Neural crest cell (in vitro differentiated cells): ENCODE measurements at places on chromosomes 6 and 20. TPM values are rescaled to one million over a fixed set of nuclear protein-coding genes. Genes with fewer than 3 reads are reported as not detected.

DNA sequence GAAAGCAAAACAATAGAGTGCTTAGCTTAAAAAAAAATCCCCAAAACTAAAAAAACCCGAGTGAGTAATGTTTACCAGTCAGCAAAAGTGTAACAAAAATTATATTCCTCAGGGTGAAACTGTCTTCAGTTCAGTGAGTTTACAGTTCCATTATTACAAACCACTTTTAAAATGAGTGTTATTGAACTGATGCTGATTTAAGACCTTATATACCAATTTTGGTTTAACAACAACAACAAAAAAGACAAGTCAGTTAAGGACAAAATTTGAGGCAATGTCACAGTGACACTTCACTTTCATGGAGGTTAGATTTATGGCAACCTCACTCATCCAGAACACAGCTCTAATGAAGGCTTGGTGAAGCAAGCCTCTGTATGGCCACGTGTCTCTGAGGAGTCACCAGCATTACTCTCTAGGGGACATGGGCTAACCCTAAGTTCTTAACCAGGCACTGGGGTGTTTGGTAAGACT is 630.8 kb downstream of the PHF3 start:
- no peak overlapping the region for H3K4me3 ChIP-seq
- no peak for DNase-seq
- no peaks in the 10 kb centered on the region for H3K4me1 ChIP-seq
- no peak overlapping the region for H3K27ac ChIP-seq
- no peaks in the 10 kb centered on the region for H3K27me3 ChIP-seq
- no peaks in the 10 kb centered on the region for H3K36me3 ChIP-seq

DNA sequence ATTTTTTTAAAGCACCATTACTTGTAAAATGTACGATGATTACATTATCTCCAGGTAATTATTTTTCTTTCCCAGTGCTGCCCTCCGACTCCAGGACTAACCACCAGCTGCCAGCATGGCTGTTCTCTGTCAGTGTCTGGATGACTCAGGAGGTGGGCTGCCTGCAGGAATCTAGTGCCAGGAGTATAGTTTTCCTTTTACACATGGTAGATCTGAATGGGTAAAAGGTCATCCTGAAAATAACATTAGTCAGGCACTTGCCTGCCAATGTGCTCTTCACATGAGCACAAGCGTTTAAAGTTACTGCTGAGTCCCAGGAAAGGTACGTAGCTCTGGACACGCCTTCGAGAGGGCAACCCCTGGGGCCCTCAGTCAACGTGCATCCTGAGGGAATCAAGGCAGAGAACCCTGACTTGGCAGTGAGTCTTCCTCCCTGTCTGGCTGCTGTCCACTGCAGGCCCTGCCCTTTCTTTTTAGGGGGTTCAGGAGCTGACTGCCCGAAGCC is 2.4 kb downstream of the DYNLT1 start:
- no peak overlapping the region for H3K27ac ChIP-seq
- H3K27me3 ChIP-seq: peaks cover 15% of the 10 kb centered on the region
- DNase-seq: no peak
- H3K36me3 ChIP-seq: peaks cover 7% of the 10 kb centered on the region

DNA sequence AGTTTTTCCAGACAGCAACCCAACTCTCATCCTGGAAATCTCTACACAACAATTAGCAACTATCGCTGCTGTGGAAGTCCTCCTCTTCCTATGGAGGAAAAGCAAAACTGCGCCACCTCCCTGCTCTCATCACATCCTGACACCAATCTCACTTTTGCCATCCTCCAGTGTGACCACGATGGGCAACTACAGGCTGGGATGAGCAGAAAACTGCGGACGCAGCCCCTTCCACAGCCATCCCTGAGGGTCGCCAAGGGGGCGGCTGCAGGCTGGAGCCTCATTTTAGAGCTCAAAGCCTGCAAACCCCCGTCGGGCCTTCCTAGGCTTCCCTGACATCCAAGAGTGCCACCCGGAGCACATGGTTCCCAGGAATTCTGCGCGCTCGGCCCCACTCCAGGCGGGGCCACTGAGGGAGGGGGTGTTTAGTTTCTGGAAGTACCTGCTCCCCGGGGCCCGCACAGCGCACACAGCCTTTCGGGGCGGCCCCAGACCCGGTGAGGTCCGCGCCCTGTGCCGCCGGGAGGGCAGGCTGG is 1.2 kb downstream of the TCFL5 start:
- peaks cover 4% of the 10 kb centered on the region for H3K36me3 ChIP-seq
- H3K27me3 ChIP-seq: peaks cover 13% of the 10 kb centered on the region
- peak overlapping the region; percentile 75 for H3K27ac ChIP-seq
- DNase-seq: no peak
- H3K4me1 ChIP-seq: peaks cover 22% of the 10 kb centered on the region

GRCh38 chr20:32610472-32611218 is 25.5 kb upstream of the NOL4L start:
- peaks cover 6% of the 10 kb centered on the region for H3K27me3 ChIP-seq
- no peaks in the 10 kb centered on the region for H3K36me3 ChIP-seq
- no peak overlapping the region for H3K4me3 ChIP-seq
- H3K27ac ChIP-seq: no peak overlapping the region
- DNase-seq: no peak

DNA sequence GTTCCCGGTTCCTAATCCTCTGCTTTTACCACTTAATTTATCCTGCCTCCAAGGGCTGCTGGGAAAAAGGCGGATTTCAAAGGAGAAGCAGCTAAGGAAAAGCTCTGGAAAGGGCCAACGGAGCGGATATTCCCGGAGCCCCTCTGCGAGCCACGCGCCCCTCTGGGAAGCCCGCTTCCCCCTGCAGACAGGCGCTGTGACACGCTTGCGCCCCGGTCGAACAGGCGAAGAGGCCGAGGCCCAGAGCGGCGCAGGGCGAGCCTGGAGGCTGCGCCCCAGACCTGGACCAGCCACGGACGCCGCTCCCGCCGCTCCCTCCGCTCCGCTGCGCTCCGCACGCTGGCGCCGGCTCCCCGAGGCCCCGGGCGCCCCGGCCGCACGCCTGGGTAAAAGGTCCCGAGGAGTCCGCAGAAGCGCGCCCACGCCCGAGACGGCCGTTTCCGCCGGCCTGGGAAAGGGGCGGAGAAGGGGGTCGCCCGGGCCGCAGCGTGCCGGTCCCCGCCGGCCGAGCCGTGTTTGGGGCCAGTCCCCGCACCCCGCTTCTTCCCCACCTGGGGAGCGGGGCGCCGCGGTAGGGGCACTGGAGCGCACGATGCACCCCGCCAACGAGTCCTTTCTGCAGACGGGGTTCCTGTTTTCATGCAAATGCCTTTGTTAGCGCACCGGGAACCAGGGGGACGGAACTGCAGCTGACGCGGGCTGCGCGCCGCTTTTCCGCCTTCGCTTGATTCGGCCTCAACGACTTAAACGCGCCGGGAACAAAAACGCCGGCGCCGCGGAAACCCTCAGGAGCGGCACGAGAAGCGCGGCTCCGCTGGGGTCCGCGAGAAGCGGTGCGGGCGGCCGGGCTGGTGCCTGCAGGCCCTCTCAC is 91.9 kb upstream of the SIRPA start:
- peaks cover 19% of the 10 kb centered on the region for H3K4me1 ChIP-seq
- H3K27ac ChIP-seq: no peak overlapping the region
- peak; percentile 58 for DNase-seq
- H3K36me3 ChIP-seq: no peaks in the 10 kb centered on the region

DNA sequence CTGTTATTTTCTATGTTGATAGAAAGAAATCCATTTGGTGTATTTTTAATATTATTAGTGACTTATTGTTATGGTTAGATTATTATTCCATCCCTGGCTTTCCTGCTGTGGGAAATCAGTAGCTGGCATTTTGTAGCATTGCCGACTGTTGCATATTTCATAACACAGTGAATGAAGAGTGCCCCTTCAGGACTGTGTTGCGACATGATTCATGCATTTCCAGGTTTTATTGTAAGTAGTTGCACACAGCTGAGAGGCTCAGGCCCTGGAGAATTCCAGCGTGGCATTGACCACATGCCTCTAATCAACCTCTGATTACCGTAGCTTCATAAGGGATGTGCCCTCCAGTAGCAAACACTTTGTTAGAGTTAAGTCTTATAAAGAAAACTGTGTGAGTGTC is 263.9 kb downstream of the FARS2 start:
- no peaks in the 10 kb centered on the region for H3K4me1 ChIP-seq
- H3K4me3 ChIP-seq: no peak overlapping the region
- H3K27me3 ChIP-seq: no peaks in the 10 kb centered on the region
- no peak overlapping the region for H3K27ac ChIP-seq
- no peaks in the 10 kb centered on the region for H3K36me3 ChIP-seq

DNA sequence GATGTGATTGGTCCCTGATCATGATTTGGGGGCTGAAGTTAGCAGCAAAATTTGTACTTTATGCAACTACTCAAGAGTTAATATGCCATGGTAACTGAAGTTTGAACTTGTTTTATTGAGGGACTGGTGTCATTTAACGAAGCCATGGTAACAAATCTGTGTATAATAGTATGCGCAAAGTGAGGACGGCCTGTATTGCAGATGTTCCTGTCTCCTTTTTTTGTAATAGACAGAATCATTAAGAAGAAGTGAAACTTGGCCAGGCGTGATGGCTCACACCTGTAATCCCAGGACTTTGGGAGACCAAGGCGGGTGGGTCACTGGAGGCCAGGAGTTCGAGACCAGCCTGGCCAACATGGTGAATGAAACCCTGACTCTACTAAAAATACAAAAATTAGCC is 22.3 kb downstream of the RPRD1B start:
- no peak overlapping the region for H3K27ac ChIP-seq
- H3K4me1 ChIP-seq: peaks cover 14% of the 10 kb centered on the region
- H3K4me3 ChIP-seq: no peak overlapping the region
- DNase-seq: no peak
- H3K27me3 ChIP-seq: no peaks in the 10 kb centered on the region
- H3K36me3 ChIP-seq: peaks cover 9% of the 10 kb centered on the region

- peak overlapping the region; percentile 96 for H3K27ac ChIP-seq
- H3K4me3 ChIP-seq: peak overlapping the region; percentile 92
- H3K36me3 ChIP-seq: peaks cover 8% of the 10 kb centered on the region
Measured at GRCh38 chr6:163415620-163416556, 1.4 kb downstream of the QKI start.

- DNase-seq: no peak
- H3K27ac ChIP-seq: no peak overlapping the region
- peaks cover 9% of the 10 kb centered on the region for H3K4me1 ChIP-seq
- H3K27me3 ChIP-seq: no peaks in the 10 kb centered on the region
- H3K4me3 ChIP-seq: no peak overlapping the region
Measured at GRCh38 chr20:20331156-20331555, 36.7 kb upstream of the INSM1 start.

DNA sequence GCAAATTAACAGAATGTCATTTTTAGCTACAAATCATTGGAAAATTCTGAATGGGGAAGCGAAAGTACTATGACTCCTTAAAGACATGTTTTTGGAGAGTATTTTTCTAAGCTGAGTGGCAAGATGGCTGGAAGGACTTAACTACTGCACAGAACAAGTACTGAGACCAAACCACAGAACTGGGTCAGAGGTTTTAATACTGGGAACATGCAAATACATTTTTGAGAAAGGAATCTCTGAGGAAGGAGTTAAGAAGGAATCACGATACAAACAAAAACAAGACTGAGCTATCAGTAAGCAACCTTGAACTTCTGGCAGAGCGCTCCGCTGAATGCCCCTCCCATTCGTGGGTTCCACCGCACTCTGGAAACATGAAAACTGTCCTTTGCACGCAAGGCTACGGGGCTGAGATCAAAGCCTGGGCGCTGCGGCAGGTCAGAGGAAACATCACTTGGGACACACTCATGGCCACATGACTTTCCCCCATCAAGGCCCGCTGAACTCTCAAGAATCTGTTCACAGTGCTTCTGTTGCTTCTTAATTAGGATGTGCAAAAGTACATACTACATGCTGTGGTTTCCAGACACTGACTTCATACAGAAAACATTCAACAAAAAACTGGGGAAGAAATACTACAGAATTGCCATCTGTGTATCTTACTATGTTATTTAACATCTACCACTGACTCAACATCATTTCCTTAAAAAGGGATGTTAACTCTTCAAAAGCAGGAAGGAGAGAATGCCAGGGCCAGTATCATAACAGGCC is 27.8 kb downstream of the SLC23A2 start:
- peaks cover 22% of the 10 kb centered on the region for H3K4me1 ChIP-seq
- no peak overlapping the region for H3K27ac ChIP-seq
- no peak for DNase-seq
- H3K27me3 ChIP-seq: no peaks in the 10 kb centered on the region
- H3K4me3 ChIP-seq: no peak overlapping the region

DNA sequence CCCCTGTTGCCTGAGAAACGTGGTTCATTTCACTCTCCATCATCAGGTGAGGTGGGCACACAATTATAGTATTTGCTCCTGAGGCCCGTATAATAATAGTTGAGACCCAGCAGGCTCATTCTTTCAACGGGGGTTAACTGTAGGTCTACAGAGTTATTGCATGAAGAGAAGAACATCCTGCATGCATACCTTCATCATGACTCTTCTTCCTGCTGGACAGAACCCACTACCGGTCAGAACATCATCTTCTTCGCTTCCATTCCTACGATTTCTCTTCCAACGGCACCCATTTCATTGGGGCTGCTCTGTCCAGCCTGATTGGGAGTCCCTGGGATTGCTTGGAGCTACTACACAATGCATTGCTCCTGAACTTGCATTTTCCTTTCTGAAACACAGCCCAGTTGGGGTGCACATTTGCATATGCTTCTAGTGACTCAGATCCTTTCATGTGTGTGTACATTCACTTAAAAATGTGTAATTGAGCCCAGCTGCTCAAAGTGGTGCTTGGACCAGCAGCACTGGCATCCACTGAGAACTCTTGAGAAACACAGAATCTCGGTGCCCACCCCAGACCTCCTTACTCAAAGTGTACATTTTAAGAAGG is 57.4 kb downstream of the SLC24A3 start:
- peaks cover 2% of the 10 kb centered on the region for H3K4me1 ChIP-seq
- no peak for DNase-seq
- H3K27ac ChIP-seq: no peak overlapping the region

GRCh38 chr6:79544299-79544927 is 7.2 kb upstream of the LCA5 start:
- no peaks in the 10 kb centered on the region for H3K27me3 ChIP-seq
- DNase-seq: no peak
- H3K4me3 ChIP-seq: peak overlapping the region; percentile 48
- peaks cover 37% of the 10 kb centered on the region for H3K4me1 ChIP-seq
- H3K36me3 ChIP-seq: peaks cover 6% of the 10 kb centered on the region

GRCh38 chr6:101178748-101179147 is 214.8 kb upstream of the GRIK2 start:
- no peaks in the 10 kb centered on the region for H3K36me3 ChIP-seq
- no peak overlapping the region for H3K4me3 ChIP-seq
- DNase-seq: no peak
- H3K4me1 ChIP-seq: peaks cover 17% of the 10 kb centered on the region
- no peak overlapping the region for H3K27ac ChIP-seq

Gene HLA-DMA
- total RNA-seq: 0.89 and 1.7 TPM in 2 replicates

Gene SNAP25
- total RNA-seq: 9.2 and 9.8 TPM in 2 replicates

Gene PAK1IP1
- total RNA-seq: 21.6 and 25.4 TPM in 2 replicates

Gene MAP7
- total RNA-seq: 1.3 and 1.4 TPM in 2 replicates

Gene HFE
- total RNA-seq: 1.7 and 2.4 TPM in 2 replicates

Gene ABCF1
- total RNA-seq: 93.7 and 98.2 TPM in 2 replicates

Gene SNX14
- total RNA-seq: 54.1 and 56.4 TPM in 2 replicates

Gene SIRPA
- 10.2 and 10.7 TPM in 2 replicates for total RNA-seq
